ENCODE measurements at places on chromosomes 11 and 22.

DNA sequence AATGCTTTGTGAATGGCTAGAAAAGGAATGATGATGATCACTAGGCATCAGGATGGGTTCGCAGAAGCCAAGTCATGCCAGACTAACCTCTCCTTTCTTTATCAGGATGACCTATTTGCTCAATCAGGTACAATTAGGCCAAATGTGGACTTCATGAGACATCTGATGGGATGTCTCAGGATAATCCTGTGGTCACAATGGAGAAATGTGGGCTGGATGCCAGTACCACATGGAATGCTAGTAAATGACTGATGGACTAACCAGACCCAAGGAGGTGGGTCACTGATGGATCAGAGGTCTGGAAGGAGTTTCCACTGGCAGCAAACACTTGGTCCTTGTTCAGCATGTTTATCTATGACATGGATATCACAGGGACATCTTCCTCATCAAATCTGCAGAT, 94.8 kb upstream of the PHOX2A start:
- no peak for ATAC-seq

DNA sequence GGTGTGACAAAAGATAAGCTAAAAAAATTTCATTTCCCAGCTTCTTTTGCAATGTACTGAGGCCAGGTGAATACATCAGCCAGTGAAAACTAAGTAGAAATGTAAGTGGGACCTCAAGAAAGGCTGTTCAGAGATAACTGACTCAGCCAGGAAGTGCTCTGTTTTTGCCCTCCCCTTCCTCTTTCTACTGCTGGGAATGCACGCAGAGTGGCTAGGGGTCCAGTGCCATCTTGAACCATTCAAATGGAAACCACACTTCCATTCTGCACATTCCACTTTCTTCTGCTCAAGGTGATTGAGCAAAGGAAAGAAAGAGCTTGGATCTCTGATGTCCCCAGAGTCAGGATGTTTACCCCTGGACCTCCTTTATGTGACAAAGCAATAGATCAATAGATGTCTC, 27.8 kb upstream of the LMO2 start:
- ATAC-seq = no peak

DNA sequence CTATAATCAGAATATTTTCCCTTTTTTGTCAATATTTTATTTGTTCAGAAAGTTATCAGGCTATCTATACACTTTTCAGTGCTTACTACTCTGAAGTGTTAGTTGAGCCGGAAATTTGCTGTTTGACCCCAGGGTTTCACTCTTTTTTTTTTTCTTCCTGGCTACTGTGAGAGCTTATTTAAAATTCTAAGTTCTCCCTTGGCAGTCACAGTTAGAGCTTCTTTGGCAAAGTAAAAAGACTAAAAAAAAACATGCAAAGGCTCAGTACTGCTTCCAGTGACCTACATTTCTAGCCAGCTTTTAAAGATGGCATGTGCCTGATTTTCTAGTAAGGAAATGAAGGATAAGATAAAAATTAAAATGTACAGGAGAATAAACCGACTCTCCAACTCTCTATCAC, 48.4 kb downstream of the ELP4 start:
- no peak for ATAC-seq

GRCh38 chr11:118321386-118322082, 17.0 kb downstream of the CD3E start:
- no peak for ATAC-seq

GRCh38 chr22:25536589-25536988, 27.9 kb upstream of the GRK3 start:
- no peak for ATAC-seq

GRCh38 chr11:73195191-73196007, 22.7 kb upstream of the P2RY2 start:
- no peak for ATAC-seq

GRCh38 chr11:11967669-11968510, 40.5 kb downstream of the DKK3 start:
- no peak for ATAC-seq

- no peak for ATAC-seq
Measured at GRCh38 chr11:1341928-1342524, 32.6 kb upstream of the TOLLIP start.

DNA sequence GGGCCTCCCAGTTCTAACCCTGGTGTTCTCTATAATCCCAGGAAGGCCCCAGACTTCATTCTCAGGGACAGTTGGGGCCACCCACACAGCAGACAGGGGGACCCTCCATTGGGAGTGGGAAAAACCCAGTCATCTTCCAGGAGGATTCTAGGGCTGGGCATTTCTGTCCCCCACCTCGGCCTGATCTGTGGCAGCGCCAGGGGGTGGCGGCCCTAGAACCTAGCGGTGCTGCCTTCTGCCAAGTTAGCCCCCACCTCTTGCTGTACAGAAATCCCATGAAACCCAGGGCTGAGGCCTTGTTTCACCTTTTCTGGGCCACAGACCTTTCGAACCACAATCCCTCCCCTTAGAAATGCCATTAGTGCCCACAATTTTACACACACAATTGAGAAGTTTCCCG, 9.6 kb downstream of the CHST1 start:
- no peak for ATAC-seq

DNA sequence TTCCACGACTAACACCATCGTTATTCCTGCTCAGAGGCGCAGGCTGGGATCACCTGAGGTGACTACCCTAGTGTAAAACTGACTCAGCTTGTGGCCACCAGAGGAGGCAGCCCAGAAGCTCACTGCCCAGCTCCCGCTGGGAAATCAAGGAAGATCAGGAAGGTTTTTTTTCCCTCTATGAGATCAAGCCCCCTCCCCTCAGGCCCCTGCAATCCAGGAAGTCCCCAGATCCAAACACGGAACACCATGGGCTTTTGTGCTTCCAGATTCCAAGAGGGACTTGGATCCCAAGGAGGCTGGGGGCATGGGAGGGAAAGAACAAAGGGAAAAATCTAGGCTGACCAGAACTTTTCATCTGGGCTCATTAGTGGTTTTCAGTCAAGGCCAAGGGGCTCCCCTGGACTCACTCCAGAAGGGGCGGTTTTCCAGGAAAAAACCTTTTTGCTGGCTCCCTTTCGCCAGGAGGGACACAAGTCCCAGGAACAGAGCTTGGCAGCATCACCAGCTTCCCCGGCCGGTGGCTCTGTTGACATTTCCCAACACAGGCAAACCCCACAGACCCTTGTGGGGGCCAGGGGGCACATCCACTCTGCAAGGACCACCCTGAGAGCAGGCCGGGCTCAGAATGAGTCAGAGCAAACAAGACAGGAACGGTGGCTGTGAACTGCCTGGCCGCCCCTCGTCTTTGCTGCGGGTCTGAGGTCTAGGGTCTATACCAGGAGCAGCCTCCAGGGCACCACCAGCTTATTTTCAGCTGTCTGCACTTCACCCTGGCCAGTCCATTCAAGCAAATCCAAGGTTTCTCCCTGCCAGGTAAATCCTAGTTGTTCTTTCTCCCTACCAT, 36.8 kb downstream of the MYH9 start:
- ATAC-seq = no peak

DNA sequence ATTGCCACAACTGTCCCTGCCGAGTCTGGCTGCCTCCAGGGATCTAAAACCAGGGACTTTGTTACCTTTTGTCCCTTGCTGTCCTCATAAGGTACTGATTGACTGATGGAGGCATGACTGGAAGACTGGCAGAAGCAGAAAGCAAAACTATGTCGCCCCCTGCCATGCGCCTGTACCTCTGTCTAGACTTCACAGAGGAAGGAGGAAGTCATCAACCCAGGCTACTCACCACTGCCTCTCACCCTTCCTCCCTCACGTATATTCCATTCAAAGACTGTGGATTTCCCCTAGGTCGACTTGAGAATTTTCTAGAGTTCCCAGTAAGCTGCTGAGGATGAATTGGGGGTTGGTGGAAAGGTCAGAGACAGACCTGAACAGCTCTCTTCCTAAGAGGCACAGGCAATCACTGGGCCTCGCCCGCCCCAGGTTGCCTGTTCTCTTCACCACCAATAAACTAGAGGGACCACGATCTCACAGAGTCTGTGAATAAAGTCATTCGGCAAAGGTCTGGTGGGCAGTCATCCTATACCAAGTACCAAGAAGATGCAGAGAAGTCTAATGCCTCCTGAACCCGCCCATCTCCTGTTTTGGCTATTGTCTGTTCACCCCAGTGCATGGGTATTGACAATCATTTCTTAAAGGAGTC, 27.5 kb upstream of the CHST1 start:
- no peak for ATAC-seq

DNA sequence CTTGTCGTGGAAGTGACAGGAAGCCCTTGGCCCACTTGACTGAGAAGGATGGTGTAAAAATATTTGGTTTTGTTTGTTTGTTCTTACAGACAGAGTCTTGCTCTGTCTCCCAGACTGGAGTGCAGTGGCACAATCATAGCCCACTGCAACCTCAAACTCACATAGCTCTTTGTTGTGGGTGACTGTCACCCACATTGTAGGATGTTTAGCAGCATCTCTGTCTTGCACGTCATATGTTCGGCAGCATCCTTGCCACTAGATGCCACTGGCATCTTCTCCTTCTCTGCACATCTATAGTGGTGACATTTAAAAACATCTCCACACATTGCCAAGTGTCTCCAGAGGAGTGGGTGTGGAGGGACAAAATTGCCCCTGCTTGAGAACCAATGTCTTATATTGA, 56.8 kb downstream of the PRR5L start:
- no peak for ATAC-seq

DNA sequence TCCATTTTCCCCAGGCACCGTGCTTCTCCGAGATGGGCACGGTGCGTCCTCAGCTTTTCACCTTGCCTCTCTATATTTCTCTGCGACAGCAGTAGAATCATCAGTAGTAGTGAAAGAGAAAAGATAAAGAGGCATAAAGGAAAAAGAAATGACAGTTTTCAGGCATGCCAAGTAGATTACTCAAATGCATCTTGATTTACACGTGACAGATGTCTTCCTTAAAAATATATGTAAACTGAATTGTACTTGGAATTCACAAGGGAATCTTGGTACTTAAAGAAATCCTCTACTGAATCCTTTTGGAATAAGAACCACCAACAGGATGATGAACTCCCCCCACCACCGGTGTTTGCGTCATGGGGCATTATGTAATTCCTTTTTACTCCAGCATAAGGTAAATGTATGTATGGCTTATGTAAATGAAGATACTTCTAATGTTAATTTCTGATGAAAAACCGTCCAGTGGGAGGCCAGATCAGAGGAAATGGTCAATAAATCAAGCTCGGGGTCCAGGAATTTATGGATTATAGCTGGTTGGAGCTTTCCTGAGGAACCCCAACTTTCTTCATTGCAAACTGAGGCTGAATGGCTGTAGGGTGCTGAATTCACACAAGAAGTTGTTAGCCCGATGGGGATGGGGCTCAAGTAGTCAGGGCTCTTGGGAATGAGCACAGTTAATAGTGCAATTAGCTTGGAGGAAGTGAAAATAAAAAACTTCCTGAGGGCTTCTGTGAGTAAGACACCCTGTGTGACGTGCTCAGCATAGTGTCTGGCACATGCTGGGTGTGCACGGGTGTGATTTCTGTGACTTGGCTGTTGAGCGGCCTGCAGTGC, 630.4 kb downstream of the OPCML start:
- no peak for ATAC-seq

DNA sequence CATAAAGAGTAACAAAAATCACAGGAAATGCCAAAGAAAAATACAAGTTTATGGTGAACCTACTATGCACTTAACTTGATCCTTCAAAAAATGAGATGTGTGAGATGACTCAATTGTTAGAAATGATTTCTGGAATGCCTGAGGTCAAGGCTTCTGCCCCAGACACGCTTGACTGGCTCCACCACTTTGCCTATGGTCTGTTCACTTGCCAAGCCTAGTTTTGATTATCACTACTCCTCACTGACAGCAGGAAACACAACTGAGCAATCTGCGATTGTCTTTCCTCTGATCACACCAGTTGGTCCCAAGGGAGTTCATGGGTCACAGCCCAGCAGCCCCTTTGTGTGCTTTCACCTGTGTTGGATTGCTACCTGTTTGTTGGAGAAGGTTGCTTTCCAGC, 20.6 kb upstream of the PRDM10 start:
- no peak for ATAC-seq

- peak; percentile 89 for ATAC-seq
Measured at GRCh38 chr22:27990879-27991278, 71.8 kb upstream of the PITPNB start.

GRCh38 chr11:17790453-17790852, 55.9 kb downstream of the KCNC1 start:
- ATAC-seq = no peak

GRCh38 chr22:27213766-27214581, 556.6 kb downstream of the MIAT start:
- ATAC-seq = peak; percentile 67

Data from gastroesophageal sphincter (tissue), 4 donors.